D341Med (cell line): ENCODE measurements at places on chromosomes 2 and 18.
A peak's percentile ranks its signal among the peaks of the same experiment; 100 is the strongest.

GRCh38 chr2:240507060-240507777 lies 50.6 kb downstream of the ANKMY1 start:
- peak; percentile 20 for DNase-seq

- no peak for DNase-seq
Measured at GRCh38 chr2:196410008-196410407, 229.5 kb upstream of the CCDC150 start.

DNA sequence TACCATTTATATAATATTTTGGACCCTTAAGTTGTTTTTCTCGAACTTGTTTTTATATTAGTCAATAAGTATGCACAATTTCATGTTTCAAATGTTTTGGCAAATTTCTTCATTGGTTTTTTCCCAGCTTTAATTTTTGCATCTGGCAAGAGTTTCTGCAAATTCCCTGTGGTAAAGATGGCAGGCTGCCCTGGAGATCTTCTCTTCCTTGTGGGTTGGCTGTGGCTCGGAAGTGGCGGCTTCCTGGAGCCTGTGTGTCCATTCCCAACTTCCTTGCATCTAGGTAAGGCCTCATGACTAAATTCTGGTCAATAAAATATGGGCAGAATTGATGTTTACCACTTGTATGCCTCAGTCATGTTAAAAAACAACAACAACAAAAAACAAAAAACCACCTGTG lies 818.6 kb downstream of the EPHA4 start:
- DNase-seq: no peak

GRCh38 chr2:42114091-42114490 lies 55.1 kb upstream of the EML4 start:
- no peak for DNase-seq

- DNase-seq: no peak
Measured at GRCh38 chr2:86308356-86308755, 29.1 kb downstream of the REEP1 start.

DNA sequence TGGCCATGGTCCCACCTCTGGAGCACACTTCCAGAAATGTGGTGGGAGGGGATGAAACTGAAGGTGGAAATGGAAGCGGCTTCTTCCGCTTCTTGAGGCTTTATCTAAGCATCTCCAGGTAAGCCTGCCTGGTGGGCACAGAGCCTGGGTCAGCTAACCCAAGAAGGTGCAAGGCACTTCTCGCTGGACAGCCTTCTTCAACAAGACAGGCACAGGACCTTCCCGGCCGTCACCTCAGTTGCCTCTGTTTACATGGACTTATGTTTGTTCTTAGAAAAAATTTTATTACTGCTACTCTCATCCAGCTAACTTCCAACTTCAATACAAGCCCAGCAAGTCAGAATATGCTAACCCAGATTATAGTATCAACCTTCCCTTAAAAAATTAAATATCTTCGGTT lies 51.9 kb downstream of the SRD5A2 start:
- DNase-seq: no peak

DNA sequence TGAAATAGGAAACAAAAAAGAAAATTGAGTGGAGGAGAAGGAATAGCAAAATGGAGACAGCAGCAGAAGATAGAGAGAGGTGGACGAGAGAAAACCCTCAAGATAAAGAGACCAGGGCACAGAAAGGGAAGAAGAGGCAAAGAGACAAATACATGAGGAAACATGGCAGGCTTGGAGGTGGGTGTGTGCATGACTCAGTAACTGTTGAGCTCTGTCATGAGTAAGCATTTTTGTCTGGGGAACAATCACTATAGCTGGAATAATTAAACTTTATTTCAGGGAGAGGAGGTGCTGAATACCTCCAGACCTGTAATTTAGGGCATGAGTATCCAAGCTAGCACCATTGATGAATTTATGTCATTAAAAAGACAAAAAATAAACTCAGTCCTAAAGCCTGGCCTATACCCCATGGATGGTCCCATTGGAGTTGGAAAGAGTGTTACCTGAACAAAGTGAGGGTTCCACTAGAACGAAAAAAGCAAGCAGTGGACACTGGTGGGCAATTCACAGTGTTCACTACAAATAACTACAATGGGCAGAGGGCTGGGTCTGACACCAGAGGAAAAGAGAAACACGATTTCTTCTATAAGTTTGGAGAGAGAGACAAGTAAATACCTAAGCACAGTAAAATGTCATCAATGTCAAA lies 145.5 kb downstream of the ADCYAP1 start:
- DNase-seq: no peak

DNA sequence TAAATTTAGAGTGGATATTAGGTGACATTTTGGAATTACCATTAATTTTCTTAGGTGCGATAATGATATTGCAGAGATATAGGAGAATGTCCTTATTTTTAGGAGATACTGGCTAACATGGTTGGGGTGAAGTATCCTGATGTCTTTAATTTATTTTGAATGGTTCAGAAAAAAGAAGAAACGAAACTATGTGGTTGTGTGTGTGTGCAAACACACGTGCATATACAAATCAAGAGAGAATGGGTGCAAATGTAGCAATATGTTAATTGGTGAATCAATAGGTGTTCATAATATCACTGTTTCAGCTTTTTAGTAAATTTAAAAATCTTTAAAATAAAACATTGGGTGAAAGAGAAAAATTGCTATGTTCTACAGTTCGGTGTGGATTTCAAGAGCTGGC lies 140.9 kb downstream of the DIS3L2 start:
- no peak for DNase-seq

GRCh38 chr2:227179988-227180685 lies 15.7 kb downstream of the COL4A3 start:
- DNase-seq: no peak

- no peak for DNase-seq
Measured at GRCh38 chr2:87403893-87404175, 344.1 kb upstream of the PLGLB2 start.

DNA sequence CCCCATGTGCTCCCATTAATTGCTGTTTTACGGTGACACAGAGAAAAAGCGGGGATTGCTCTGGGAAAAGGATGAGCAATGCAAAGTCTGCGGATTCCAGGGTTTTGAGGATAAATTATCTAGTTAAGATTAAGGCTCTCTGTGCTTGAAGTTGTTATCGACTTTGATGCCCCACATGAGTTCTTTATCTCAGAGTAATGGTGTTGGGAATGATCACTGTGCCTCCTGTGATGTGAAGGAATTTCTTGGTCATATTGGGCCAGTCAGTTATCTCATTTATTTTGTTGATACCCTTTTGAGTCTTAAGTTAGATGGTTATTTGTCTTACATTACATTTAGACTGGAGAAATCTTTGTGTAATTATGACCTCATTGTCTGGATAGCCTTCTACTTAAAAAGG lies 184.6 kb upstream of the MEX3C start:
- DNase-seq: no peak

DNA sequence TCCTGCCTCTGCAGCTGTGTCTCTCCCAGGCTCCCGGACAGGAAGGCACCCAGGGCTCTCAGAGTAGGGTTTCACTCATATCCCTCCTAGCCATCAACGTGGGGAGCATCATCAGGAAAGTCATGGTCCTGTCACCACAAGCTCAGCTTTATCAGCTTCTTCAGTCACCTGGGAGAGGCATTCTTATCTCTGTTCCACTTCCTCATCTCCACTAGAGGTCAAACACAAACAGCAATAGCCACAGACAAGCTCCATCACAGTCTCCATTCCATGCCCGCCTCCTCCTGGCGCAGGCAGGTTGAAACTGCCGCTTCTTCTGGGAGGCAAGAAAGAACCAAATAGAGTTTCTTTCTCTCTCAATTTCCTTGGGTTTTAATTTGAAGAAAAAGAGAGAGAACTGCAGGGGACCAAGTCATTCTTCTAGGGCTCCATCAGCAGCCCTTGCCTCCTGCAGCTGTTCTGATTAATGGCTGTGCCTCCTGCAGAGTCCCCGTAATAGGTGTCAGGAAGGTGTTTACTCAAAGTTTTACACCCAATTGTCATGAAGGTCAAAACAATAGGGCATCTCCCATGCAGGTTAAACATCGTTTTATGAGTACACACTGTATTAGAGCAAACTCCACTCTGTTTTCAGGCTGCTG lies 377.9 kb downstream of the TMEM182 start:
- no peak for DNase-seq

DNA sequence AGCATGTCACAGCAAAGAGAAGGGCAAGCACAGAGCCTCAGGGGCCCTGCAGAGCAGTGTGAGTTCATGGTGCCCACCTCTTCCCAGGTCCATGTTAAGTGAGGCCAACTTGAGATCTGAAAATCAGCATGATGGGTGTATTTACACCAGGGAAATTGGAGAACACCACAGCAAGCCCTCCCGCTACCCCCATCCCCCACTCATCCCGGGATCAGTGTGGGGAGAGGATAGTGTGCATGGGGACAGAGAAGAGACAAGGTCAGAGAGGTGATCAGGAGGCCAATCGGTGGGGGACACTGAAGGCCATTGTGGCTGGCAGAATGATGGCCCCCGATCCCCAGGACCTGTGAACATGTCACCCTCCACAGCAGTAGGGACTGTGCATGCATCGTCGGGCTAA lies 54.7 kb downstream of the PTGR3 start:
- DNase-seq: peak; percentile 15

DNA sequence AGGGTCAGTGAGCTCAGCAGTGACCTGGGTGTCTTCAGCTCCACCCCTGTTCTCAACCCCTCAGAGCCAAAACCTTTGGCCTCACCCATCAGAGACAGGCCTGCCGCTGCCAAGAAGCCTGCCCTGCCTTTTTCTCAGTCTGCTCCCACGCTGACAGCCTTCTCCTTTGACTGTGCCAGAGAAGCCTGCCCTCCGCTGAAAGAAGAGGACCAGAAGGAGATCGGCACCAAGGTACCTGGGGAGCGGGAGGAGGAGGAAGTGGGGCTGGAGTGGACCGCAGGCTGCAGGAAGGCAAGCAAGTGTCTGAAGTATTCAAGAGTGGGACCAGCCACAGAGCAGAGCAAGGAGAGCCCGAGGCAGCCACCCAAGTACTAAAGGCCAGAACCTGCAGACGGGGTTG lies 33.2 kb downstream of the TOGARAM2 start:
- no peak for DNase-seq

DNA sequence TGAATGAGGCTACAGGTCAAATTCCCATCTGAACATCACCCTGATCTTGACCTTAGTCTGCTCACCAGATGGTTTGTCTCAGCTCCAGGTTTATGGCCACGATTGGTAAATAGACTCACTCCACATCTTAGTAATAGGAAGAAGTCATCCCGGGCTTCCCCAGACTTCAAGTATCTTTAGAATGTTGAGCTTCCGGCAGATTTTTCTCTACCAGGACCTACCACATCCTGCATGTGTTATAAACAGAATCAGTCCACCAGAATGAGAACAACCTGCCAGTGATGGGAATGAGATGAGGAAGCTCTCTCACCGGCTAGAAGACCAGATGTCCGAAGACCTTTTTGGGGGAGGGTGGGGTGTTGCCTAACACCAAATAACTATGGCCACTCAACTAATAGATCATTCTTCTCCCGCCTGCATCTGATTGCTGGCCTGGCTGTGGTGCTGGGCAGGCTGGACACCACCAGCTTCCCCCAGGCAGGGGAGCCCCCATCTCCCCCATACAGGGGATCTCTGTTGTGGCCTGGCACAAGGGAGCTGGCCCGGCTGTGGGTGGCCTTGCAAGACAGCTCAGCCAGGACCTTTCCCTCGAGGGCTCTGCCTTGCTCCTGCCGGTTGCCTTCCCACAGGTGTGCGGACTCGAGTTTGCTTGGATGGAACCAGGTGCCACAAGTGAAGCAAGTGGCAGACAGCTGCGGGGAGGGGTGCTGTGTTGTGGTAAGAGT lies 88.5 kb downstream of the SH3RF3 start:
- no peak for DNase-seq

- no peak for DNase-seq
Measured at GRCh38 chr2:6186332-6187151, 494.4 kb downstream of the SOX11 start.

- DNase-seq: peak; percentile 22
Measured at GRCh38 chr2:163191372-163191771, 352.8 kb upstream of the KCNH7 start.
